ENCODE measurements at places on chromosomes 11 and 22.

DNA sequence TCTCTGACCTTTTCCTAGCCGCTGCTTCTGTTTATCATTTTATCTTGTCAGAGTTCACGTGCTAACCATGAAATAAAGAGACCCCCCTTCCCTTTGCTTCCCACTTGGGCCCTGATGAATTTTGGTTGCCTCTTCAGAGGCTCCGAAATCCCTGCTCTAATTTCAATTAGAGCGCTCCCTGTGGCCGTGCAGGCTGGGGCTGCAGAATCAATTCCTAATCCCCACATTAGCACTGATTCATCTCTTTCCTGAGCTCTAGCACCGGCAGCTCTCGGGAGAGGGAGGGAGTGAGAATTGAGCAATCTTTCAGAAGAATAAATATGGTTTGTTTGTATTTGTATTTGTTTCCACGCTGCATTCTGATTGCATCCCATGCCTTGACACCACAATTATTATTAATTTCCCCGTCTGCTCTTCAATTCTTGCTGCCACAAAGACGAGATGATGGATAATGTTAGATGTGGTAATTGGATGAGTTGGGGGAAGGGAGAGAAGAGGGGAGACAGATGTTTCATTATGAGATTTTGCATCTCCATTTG is 76.9 kb downstream of the NTM start:
- no peak for DNase-seq

DNA sequence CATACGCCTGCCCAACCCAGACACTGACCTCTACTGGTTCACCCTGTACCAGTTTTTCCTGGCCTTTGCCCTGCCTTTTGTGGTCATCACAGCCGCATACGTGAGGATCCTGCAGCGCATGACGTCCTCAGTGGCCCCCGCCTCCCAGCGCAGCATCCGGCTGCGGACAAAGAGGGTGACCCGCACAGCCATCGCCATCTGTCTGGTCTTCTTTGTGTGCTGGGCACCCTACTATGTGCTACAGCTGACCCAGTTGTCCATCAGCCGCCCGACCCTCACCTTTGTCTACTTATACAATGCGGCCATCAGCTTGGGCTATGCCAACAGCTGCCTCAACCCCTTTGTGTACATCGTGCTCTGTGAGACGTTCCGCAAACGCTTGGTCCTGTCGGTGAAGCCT is 2.2 kb downstream of the MCHR1 start:
- DNase-seq: no peak

- peak; percentile 72 for DNase-seq
Observed at GRCh38 chr11:117226388-117227385, 5.2 kb downstream of the PCSK7 start.

DNA sequence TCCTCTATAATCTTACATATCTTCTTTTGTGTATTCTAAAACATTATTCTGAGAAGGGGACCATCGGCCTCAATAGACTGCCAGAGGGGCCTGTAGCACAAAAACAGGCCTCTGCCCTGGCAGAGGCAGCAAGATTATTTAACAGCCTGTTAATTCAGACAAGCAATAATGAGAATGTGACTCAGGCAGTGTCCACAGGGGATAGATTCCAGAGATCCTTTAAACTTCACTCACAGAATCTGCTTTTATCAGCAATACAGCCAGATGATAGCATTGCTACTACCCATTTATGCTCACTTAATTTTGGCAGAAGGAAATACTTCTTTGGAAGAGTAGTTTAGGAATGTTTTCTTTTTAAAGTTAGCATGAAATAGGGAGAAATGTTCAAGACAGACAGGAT is 44.9 kb downstream of the AAMDC start:
- no peak for DNase-seq

DNA sequence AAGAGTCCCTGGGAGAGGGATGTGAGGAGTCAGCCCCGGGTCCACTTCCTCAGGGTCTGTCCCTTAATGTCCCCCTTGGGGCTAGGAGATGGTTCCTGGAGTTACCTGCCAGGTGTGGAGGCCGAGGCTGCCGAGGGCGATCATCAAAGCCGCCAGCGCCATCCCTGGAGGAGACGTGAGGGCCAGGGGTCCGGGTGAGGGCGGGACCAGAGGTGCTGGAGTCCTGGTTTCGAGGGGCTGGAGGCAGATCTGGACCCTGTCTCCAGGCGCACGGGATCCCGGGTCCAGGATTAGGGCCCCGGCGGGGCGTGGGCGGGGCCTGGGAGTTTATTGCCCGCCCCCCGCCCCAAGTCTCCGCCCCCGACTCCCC is at the start of gene ART5:
TSS of gene ART5 (minus strand) at position 292 of the 370 bp plus-strand sequence. CDS start at position 162, 130 bp downstream.
- DNase-seq: no peak

DNA sequence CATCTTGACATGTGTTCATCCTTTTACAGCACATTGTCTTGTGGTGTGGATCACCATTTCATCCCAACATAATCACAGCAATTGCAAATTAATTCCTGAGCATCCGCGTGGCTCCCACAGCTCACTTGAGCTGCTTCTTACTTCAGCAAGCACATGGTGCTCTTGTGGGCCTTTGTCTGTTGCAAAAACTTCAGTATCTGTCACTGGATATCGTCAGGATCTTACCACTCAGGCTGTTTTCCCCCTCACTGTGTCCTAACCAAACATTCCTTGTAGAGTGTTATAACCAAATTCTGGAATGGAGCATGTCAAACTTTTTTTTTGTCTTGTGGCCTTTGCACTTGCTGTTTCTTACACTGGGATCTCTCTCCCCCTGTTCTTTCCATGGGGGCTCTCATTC is 683.1 kb upstream of the ARHGAP42 start:
- DNase-seq: no peak

Data from NCI-H146 (cell line).